ENCODE measurements at places on chromosomes 12 and 14.

GRCh38 chr12:114294303-114294685 lies 111.7 kb downstream of the TBX5 start:
- DNase-seq = no peak

DNA sequence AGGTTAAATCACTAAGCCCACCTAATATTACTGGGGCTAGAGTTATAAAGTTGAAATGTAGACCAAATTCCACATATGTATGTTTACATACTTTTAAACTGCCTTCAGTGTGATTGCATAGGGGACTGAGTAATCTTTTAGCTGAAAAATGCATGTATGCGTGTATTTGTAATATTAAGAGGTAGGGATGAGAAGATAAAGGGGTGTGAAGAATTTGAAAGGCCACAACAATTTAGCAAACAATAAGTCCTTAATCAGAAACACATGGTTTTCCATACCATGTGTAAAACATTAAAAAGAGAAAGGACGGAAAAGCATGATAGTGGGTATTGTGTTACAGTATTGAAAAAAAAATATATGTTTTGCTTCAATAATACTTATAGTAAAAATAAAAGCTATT lies 919.9 kb upstream of the FLRT2 start:
- no peak for DNase-seq

DNA sequence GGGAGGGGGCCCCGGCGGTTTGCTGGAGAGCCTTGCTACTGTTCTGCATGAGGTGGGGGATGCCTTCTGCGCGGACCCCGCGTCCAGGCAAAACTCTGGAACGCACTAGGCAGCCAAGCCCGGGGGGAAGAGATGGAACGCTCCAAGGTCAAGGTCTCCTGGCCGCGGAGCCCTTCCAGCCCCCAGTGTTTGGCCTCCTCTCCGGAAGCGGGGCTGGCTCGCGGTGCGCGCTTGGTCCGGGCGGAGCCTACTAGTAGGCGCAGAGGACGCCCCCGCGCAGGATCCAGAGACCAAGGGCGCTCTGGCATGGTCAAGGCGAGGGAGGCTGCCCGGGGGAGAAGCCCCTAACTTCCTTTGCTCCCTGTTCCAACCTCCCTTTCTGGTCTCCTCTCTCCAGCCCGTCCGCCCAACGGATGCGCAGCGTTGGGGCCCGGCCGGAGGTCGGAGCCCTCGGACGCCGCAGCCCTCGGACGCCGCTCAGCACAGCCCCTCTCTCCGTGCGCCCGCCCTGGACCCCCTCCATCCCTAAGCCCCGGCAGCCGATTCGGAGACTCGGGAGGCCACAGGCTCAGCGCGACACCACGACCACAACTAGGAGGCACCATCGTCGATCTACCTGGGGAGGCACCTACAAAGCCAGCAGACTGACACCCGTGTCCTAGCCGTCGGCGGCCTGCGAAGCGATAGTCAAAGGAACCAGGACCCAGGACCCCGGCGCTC lies 669 bp upstream of the KCNK13 start:
- no peak for DNase-seq

DNA sequence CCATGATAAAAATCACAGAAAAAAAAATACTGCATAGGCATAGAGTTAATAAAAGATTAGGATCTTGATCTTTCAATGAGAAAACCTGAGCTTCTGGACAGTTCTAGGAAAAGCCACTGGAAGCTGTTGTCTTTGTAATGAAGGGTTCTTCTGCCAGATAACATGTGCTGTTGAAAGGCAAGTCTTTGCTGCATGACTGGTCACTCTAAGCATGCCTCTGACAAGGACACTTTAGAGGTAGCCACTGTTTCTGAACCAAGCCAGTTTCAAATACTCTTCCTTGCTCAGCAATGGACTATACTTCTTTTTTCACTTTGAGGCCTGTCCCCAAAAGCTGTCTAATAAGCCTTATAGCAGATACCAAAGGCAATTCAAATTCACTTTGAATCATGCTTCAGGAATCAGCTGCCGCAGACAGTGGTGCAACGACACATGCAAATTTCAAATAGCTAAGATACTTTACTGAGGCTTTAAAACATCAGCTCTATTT lies 70.2 kb downstream of the BTG1 start:
- DNase-seq = no peak
